Progenitor cell of endocrine pancreas (in vitro differentiated cells): ENCODE measurements at places on chromosomes 11 and 22. TPM values are rescaled to one million over a fixed set of nuclear protein-coding genes. Genes with fewer than 3 reads are reported as not detected.
A peak's percentile ranks its signal among the peaks of the same experiment; 100 is the strongest.

DNA sequence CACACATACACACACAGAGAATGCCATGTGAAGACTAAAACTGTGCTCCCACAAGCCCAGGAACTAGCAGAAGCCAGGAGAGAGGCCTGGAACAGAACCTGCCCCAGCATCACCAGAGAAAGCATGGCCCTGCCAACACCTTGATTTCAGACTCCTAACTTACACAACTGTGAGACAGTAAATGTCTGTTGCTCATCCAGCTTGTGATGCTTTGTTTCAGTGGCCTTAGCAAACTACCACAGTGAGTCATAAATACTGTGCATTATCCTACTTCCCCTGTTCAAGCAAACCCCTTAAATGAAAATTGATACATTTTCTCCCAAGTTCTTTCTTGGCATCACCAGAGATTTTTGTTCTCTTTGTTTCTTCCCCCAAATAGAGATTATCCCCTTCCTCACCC is 1539.4 kb upstream of the TENM4 start:
- peak overlapping the region; percentile 0 for H3K27ac ChIP-seq
- H3K36me3 ChIP-seq = no peaks in the 10 kb centered on the region
- no peak for DNase-seq

Gene MYOD1
- total RNA-seq = not detected in 2 replicates

Gene NEFH
- total RNA-seq = 0.69 and 0.80 TPM in 2 replicates

DNA sequence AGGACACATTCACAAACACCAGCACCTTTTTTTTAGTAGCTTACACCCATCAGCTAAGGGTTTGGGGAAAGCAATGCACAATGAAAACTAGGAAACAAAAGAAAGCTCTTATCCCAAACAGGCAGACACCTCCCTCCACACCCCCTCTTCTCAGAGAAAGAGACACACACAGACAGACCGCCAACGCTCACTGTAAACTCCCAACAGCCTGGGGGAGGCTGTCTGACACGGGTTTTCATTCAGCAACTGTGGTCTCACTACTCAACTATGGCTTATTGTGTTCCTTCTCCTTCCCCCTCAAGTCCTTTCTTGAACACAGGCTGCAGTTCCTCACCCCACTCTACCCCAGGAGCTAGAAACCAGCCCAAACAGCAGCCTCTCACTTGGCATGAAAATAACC is 123.4 kb downstream of the C11orf58 start:
- no peak for DNase-seq
- peaks cover 8% of the 10 kb centered on the region for H3K36me3 ChIP-seq
- no peak overlapping the region for H3K27ac ChIP-seq
- H3K27me3 ChIP-seq = no peaks in the 10 kb centered on the region
- no peak overlapping the region for H3K4me3 ChIP-seq

Gene MS4A1
- total RNA-seq = not detected in 2 replicates

DNA sequence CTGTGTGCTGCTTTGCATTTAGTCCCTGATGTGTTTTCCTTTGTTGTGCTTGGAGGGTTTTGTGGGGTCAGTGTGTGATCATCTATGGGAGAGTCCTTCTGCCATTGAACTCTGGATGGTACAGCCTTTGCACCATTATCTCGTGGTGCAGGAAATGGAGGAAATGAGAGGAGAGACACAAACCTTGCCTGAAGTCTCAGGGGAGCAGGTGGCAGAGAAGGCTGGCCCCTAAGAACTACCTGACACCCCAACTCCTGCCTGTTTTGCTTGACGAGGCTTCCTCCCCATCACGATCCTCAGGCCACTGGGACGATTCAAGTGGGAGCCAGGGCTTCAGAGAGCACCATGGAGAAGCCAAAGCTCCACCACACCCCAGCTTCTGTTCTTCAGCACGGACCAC is 1316.4 kb downstream of the TBC1D22A start:
- H3K27ac ChIP-seq = no peak overlapping the region
- no peak for DNase-seq
- H3K4me1 ChIP-seq = no peaks in the 10 kb centered on the region
- H3K27me3 ChIP-seq = peaks cover 54% of the 10 kb centered on the region

Gene HSPB2
- total RNA-seq = not detected in 2 replicates

Gene MS4A8
- total RNA-seq = 5.1 and 6.0 TPM in 2 replicates

DNA sequence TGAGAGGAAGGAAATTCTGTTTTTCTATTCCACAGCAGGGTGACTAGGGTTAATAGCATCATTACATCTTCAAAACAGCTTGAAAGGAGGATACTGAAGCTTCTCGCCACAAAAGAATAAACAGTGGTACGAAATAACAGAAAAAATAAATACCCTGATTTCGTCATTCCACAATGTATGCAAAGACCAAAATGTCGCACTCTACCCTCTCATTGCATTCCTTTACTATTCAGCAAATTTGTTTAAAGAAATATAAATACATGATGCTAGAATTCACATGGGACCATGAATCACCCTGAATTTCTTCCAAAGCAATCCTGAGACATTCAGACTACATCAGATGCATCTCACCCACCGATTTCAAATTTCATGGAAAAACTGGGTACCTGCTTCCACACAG is 112.3 kb upstream of the TOP3B start:
- H3K27ac ChIP-seq = no peak overlapping the region
- no peaks in the 10 kb centered on the region for H3K36me3 ChIP-seq
- DNase-seq = no peak

DNA sequence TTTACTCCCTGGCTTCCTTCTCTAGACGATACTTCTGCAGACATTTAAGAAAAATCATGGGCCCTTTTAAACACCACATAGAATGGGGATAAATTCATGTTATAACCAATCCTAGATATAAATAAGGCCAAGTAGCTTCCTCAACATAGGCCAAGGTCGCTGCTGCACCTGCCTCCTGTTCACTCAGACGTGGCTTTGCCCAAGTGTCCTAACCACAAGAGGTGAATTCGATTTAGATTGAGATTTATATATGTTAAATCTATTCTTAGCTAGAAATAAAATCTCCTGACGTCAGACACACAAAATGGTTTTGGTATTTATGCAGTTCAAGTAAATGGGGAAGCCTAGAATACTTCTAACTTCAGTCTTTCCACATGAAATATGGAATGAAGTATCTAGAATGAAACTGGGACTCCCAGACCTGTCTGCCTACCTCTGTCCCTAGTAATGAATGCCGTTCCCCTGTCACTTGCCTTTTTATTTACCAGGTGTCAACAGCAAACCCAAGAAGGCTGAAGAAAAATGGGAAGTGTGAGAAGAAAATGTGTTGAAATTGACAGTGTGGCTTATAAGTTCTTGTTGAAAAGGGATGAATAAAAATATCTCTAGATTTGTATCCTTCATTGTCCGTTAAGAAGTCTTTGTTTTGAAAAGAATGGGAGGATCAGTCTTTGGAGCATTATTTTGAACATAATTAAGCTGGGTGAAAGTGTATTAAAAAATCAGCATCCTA is 131.8 kb downstream of the HIPK3 start:
- H3K27me3 ChIP-seq = peaks cover 6% of the 10 kb centered on the region
- no peak overlapping the region for H3K27ac ChIP-seq
- H3K36me3 ChIP-seq = peaks cover 1% of the 10 kb centered on the region
- no peak for DNase-seq

DNA sequence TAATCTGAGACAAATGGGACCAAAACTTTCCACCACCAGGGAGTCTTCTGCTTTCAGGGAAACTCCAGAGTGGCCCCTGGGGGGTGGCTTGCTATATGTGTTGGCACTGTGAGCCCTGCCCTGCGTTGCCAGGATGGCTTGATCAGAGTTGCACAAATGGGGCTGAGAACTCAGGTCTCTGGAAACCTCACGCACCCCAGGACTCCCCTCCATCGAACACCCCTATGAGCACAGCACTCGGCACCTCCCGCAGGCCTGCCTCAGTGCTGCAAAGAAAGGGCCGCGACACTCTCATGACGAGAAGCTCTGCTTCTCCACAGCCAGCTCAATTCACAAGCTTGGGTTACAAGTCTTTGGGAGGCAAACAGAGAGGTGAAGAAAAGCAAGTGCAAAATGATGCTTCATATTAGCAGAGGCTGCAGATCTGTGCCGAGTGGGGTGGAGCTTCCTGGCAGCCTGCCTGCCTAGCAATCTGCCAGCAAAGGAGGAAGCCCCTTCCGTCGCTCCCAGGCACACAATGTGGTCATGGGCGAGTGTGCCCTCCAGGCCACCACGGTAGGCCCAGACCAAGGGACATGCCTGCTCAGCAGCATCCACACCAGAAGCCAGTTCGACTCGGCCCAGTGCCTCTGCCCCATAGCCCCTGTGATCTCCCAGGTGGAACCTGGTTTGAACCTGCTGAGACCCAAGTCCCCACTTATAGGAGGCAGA is 55.7 kb downstream of the MYH9 start:
- no peaks in the 10 kb centered on the region for H3K27me3 ChIP-seq
- no peak overlapping the region for H3K4me3 ChIP-seq
- no peak for DNase-seq
- peaks cover 32% of the 10 kb centered on the region for H3K36me3 ChIP-seq
- H3K27ac ChIP-seq = peak overlapping the region; percentile 99
- H3K4me1 ChIP-seq = peaks cover 54% of the 10 kb centered on the region

Gene CAVIN3
- 6.7 and 7.1 TPM in 2 replicates for total RNA-seq

DNA sequence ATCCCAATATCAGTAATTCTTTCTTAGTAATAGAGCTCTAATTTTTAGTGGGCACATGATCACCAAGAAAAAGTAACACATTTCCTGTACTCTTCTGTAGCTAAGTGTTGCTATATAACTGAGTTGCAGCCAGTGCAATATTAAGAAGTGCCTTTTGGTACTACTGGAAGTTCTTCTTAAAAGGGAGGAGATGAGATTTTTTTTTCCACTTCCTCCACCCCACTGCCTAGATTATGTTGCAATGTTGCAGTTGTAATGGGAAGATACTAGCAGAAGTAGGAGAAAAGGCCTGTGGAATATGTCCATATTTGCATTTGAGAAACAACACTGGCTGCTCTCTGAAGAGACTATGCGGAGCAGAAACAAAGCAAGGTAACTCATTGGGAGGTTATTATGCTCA is 280.6 kb upstream of the ANO5 start:
- H3K4me1 ChIP-seq = peaks cover 7% of the 10 kb centered on the region
- DNase-seq = no peak
- no peaks in the 10 kb centered on the region for H3K36me3 ChIP-seq
- no peak overlapping the region for H3K27ac ChIP-seq
- no peak overlapping the region for H3K4me3 ChIP-seq

DNA sequence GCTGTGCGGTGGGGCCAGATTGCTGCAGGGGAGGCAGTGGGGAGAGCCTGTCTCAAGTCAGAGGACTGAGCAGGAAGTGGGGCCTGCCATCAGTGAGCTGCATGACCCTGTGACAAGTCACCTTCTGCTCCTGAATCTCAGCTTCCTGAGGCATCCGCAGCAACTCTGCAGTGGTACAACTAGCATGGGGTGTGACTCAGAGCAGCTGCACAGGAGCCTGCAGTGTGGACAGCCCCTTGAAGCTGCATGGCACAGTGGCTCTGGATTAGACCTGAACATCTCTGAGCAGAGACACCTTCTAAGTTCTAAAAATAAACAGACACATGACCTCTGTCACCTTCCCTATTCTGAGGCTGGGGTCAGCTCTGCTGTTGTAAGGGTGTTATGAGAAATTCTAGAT is 18.0 kb downstream of the FAM227A start:
- no peaks in the 10 kb centered on the region for H3K27me3 ChIP-seq
- H3K36me3 ChIP-seq = peaks cover 28% of the 10 kb centered on the region
- no peaks in the 10 kb centered on the region for H3K4me1 ChIP-seq

GRCh38 chr11:119120639-119121007 is 757 bp upstream of the HINFP start:
- H3K36me3 ChIP-seq = peaks cover 4% of the 10 kb centered on the region
- H3K27ac ChIP-seq = peak overlapping the region; percentile 84
- no peaks in the 10 kb centered on the region for H3K27me3 ChIP-seq
- no peak for DNase-seq
- H3K4me3 ChIP-seq = peak overlapping the region; percentile 93

DNA sequence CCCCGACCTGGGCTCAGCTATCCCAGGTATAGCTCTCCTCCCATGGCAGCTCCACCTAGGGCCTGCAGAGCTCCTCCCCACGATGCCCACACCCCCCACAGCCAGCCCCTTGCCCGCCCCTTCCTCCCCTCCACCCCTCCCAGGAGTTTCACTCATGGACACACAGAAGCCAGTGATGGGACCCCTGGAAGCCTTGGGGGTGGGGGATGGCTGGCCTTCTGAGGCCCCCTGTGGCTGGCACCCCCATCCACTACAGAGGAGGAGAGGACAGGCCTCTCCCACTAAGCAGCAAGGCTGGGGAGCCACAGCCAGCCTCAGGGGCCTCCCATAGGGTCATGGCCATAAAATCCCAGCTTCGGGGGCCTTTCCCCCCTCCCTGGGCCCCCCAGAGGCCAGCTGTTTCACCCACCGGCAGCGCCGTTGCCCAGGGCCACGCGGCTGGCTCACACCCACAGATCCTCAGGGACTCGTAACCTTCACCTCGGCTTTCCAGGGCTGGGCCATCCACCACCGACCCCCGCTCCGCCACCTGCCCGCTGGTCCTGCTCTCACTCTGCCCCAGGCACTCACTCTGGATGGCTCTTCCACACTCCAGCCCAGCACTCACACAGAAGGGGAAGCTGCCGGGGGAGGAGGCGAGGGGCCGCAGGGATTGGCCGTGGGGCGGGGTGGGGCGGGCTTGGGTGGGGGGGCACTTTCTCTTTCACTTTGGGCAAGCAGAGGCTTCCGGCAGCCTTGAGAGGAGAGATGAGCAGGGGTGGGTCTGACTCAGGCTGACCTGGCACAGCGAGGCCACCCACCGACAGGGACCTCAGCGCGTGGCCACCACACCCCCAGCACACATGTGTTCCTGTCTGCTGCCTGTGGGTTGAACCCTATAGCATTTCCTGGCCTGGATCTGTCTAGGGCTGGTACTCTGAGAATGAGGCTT is 2.2 kb downstream of the SLC25A22 start:
- no peaks in the 10 kb centered on the region for H3K36me3 ChIP-seq
- H3K4me1 ChIP-seq = peaks cover 7% of the 10 kb centered on the region
- H3K27ac ChIP-seq = no peak overlapping the region
- peak overlapping the region; percentile 82 for H3K4me3 ChIP-seq
- no peaks in the 10 kb centered on the region for H3K27me3 ChIP-seq

DNA sequence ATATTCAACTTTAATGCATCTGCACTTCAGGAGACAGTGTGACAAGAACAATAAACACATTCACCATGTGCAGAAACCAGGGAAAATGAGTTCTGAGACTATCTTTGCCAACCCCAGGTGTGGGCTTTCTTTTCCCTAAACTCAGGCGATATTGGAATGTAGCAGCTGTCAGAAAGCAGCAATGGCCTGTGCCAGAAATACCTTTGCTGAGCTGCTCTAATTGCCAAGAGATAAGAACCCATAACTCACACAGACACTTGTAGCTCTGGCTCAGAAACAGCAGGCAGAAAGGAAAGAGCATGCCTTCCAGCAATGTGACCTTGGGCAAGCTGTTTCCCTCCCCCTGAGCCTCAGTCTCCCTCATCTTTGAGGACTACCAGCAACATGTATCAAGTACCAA is 77.6 kb downstream of the PLEKHA7 start:
- H3K4me3 ChIP-seq = no peak overlapping the region
- peaks cover 16% of the 10 kb centered on the region for H3K4me1 ChIP-seq
- no peaks in the 10 kb centered on the region for H3K27me3 ChIP-seq
- H3K27ac ChIP-seq = peak overlapping the region; percentile 56

Gene KCTD17
- total RNA-seq = 37.3 and 38.8 TPM in 2 replicates

GRCh38 chr11:128628325-128628673 is 40.9 kb upstream of the ETS1 start:
- H3K27me3 ChIP-seq = peaks cover 59% of the 10 kb centered on the region
- no peak for DNase-seq
- peak overlapping the region; percentile 8 for H3K27ac ChIP-seq

Gene HBD
- not detected in 2 replicates for total RNA-seq
